ENCODE measurements at places on chromosomes 6 and 20.

GRCh38 chr6:129236001-129236517, 353.1 kb downstream of the LAMA2 start:
- DNase-seq = no peak

GRCh38 chr6:90406142-90406794, 109.6 kb upstream of the BACH2 start:
- DNase-seq = peak; percentile 77

- no peak for DNase-seq
These were observed 897.3 kb downstream of the KIF16B start for GRCh38 chr20:15675813-15676484.

- DNase-seq = no peak
These were observed 695.9 kb upstream of the FLRT3 start for GRCh38 chr20:15033269-15033668.

DNA sequence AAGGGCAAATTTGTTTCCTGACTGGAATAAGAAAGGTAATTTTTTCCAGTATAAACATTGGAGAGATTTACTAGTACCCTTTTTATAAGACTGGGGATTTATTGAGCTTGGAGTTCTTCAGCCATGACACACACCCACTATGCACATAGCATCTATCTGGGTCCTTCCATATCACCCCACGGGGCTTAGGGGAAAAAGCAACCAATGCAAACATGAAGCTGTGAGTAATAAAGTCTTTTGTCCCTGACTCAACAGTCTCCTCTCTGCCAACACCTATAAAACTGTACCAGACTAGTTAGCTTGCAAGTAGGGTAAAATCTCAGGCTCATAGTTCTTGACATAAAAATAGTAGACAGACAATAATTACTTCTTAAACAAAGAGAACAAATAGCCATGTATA, 23.4 kb downstream of the COL21A1 start:
- DNase-seq = peak; percentile 12

GRCh38 chr6:126753606-126754005, 364.9 kb upstream of the RSPO3 start:
- DNase-seq = no peak

GRCh38 chr6:34912715-34913464, 23.8 kb downstream of the ANKS1A start:
- no peak for DNase-seq

Data from RKO (cell line).